ENCODE measurements at places on chromosomes 5 and 9. TPM values are rescaled to one million over a fixed set of nuclear protein-coding genes. Genes with fewer than 3 reads are reported as not detected.

GRCh38 chr9:121727295-121728020 is 76.0 kb downstream of the DAB2IP start:
- no peak overlapping the region for H3K27ac ChIP-seq
- H3K4me1 ChIP-seq, result no peaks in the 10 kb centered on the region
- DNase-seq, result no peak
- H3K27me3 ChIP-seq, result no peaks in the 10 kb centered on the region
- H3K36me3 ChIP-seq, result no peaks in the 10 kb centered on the region

DNA sequence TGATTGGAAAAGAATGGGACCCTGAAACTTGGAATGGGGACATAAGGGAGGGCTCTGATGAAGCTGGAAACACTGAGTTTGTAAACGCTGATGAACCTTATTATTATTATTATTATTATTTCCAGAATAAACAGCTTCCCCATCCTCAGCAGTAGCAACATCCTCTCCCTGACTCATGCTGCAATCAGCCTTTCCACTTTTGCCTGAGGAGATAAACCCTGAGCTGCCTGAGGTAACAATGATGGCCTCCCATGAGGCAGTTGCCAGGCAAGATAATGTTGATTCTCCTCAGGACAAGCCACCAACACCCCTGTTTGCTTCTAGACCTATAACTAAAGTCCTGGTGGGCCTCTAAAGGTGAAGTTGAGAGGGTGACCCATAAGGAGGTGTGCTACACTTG is 139.2 kb upstream of the ATP10B start:
- no peak for DNase-seq
- no peak overlapping the region for H3K27ac ChIP-seq
- no peaks in the 10 kb centered on the region for H3K27me3 ChIP-seq

DNA sequence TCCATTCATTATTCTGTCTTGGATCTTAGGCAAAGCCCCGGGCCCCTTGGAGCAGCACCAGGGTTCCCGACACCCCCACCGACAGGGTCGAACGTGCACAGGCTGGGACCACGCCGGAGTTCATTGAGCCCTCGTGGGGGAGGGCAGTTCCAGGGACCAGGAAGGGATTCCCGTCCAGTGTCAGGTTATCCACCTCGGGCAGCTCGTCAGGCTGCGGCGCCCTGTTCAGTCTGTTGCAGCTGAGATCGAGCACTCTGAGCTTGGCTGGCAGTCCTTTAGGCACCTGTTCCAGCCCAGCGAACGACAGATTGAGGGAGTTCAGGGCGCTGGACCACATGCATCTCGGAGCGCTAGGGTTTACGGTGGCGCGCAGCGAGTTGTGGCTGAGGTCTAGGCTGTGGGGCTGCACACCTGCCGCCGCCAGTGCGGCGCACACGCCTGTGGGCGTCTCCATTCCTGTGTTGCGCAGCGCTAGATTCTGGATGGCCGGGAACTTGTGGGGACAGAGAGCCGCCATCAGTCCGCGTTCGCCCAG is 1.1 kb downstream of the CD14 start:
- H3K27me3 ChIP-seq, result peaks cover 32% of the 10 kb centered on the region
- H3K4me1 ChIP-seq, result peaks cover 39% of the 10 kb centered on the region
- H3K27ac ChIP-seq, result no peak overlapping the region
- H3K36me3 ChIP-seq, result peaks cover 9% of the 10 kb centered on the region
- H3K4me3 ChIP-seq, result peak overlapping the region; percentile 81

The SMIM3 gene
- total RNA-seq, result 38.0 TPM

The GLRA1 gene
- total RNA-seq, result not detected

The SLC2A8 gene
- 13.8 TPM for total RNA-seq
